ENCODE measurements at places on chromosomes 7 and 10.
A peak's percentile ranks its signal among the peaks of the same experiment; 100 is the strongest.

- no peak for DNase-seq
These were observed 59.8 kb downstream of the RAMP3 start for GRCh38 chr7:45217358-45217757.

- no peak for DNase-seq
These were observed 145.0 kb upstream of the YAE1 start for GRCh38 chr7:39421251-39421650.

DNA sequence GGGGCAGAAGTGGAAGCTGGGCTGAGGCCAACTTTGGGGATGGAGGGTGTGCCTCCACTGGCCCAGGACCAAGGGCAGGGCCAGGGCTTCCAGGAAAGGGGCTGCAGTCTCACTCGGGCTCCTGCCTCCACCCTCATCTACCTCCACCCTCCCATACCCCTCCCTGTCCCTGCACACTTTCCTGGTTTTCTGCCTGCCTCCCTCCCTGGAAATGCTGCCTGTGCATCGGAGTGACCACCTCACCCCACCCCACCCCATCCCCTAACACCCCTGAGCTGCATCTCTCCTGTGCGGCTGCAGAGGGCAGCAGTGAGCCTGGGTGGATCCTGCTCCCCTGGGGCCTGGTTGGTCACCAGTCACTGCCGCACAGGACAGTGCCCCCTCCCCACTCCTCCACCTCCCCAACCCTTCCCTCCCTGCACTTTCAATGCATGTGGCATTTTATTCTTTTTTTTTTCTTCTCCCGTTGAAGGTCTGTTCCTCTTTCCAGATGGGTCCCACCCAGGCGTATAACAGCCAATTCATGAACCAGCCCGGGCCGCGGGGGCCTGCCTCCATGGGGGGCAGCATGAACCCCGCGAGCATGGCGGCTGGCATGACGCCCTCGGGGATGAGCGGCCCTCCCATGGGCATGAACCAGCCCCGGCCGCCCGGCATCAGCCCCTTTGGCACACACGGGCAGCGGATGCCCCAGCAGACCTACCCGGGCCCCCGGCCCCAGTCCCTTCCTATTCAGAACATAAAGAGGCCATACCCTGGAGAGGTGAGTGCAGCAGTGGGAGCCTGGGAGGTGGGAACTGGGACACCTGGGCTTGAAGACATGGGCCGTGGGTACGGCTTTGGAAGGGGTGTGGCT is 54.1 kb upstream of the PPIF start:
- DNase-seq: no peak

GRCh38 chr10:71333129-71333887 is 14.2 kb downstream of the SLC29A3 start:
- no peak for DNase-seq

GRCh38 chr7:71857338-71857737 is 554.8 kb downstream of the CALN1 start:
- DNase-seq: no peak

DNA sequence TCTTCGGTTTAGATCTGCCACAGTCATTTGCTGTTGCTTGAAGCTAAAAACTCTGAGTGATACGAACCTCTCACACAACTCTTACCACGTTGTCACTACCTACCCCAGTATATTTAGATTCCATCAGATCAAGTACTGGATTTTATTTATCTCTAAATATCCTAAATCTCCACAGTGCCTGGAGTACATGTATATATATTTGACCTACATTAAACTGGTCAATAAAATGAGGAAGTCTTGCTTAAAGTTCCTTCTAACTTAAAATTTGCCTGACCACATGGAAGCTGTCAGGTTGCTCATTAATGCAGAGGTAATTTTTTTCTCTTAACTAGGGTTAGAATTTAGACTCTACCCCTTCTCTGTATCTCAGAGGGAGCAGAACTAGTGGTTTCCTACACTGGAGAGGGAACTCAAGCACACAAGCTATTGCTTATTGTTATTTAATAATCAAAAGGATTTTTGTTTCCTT is 3.1 kb upstream of the MACC1 start:
- no peak for DNase-seq

- no peak for DNase-seq
These were observed 10.6 kb upstream of the LSMEM1 start for GRCh38 chr7:112470194-112470593.

GRCh38 chr7:103447073-103447960 is 1.3 kb upstream of the SLC26A5 start:
- DNase-seq: peak; percentile 39

Measured in HFFc6 (cell line).